ENCODE measurements at places on chromosomes 11 and 22. TPM values are rescaled to one million over a fixed set of nuclear protein-coding genes. Genes with fewer than 3 reads are reported as not detected.

JOSD1 gene
- 76.0 TPM for total RNA-seq

EHF gene
- total RNA-seq: not detected

VEGFB gene
- total RNA-seq: 13.7 TPM

RIMBP3B gene
- under 0.01 TPM for total RNA-seq

SLC7A4 gene
- total RNA-seq: not detected

CHEK2 gene
- total RNA-seq: 4.4 TPM

GAB2 gene
- 20.9 TPM for total RNA-seq

APLNR gene
- total RNA-seq: not detected

MYBPC3 gene
- not detected for total RNA-seq

SLC29A2 gene
- total RNA-seq: 0.76 TPM
